RPMI7951 (cell line): ENCODE measurements at places on chromosomes 7 and 10. TPM values are rescaled to one million over a fixed set of nuclear protein-coding genes. Genes with fewer than 3 reads are reported as not detected.
A peak's percentile ranks its signal among the peaks of the same experiment; 100 is the strongest.

DNA sequence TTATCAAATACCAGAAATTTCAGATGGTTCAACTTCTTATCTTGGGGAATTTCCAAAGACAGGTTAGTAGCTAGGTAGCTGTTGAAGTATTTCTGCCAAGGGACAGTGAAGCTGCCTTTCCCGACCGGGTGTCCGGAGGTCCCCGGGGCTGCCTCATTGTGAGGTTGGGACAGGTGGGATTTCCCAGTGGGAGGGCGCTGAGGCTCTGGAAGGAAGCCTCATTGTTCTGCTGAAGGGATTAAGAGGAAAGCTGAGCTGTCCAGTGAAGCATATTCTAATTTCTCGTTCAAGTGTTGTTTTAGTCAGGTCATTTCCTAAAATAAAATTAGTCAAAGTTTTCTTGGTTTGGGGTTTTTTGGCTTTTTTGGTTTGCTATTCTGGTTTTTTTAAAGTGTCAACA is 244.2 kb downstream of the MGMT start:
- no peak for DNase-seq

- DNase-seq = peak; percentile 35
These were observed 63.6 kb upstream of the BMPER start for GRCh38 chr7:33841705-33842129.

- DNase-seq = no peak
These were observed 26.1 kb downstream of the BCCIP start for GRCh38 chr10:125849448-125849847.

- DNase-seq = no peak
These were observed 85.6 kb downstream of the CHST15 start for GRCh38 chr10:124007773-124008145.

DNA sequence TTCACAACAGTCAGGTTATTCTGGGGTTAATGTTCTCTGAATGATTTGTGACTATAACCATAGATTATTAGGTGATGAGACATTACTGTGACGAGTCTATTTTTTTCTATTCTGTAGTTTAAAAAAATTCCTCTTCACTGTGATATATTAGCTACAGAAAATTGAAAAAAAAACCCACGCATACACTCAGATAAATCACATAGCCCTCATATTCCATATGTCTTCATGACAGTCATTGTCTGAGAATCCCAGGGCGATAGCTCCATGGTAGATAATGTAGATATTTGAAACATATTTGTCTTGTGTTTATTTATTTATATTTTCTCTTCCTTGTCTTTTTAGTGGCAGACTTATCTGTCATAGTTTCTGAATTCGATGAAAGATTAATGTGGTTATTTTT is 110.0 kb downstream of the CAMK1D start:
- DNase-seq = no peak

DNA sequence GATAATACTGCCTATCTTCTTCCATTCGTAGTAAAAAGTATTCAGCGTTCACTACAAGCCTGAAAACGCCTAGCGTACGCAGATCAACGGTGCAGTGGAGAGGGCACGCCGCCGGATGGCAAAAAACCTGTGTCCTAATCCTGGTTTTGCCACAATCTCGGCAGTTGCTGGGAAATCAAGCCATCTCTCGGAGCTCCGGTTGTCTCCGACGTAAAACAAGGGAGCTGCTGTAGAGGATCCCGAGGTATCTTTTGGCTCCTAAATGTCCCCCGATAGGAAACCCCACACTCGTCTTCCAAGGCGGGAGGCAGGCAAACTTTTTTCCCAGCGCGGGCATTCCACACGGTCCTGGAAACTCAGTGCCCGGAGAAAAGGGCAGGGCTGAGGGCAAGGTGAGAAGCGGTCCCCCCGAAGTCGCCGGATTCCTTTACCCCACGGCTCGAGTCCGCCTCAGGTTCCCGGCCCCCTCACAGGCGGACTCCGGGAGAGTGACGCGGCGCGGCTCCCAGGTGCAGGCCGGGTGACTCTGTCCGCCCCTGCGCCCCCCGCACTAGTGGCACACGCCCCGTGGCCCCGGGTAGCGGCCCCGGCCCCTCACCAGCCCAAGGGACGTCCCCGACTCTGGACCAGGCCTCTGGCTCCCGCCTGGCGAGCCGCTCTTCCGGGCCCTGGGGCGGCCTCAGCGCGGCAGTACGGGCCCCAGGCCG is 649 bp downstream of the IDE start:
- DNase-seq = peak; percentile 53

Gene CALHM1
- total RNA-seq = not detected in 2 replicates
